Activated CD4-positive, alpha-beta T cell treated with anti-CD3 and anti-CD28 coated beads for 36 hours (primary cell): ENCODE measurements at places on chromosomes 13 and 19.
A peak's percentile ranks its signal among the peaks of the same experiment; 100 is the strongest.

GRCh38 chr19:11519138-11519537 is 9.8 kb downstream of the ECSIT start:
- no peak for DNase-seq

DNA sequence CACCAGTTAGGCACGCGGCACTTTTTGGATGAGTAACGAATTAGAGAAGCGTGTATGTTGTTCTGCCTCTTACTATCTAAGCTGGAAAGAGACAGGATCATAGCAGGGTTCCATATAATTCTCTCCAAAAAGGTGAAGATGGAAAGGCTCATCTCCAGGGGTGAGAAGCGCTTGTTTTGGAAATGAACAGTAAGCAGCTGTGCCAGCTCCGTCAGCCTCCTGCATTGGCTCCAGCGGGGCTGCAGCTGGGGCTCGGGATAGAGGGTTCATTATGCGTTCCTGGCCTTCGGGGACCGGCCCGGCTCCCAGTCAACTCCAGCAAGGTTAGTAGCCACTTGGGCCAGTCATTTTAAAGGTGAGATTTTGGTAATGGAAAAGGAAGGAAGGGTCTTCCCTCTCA is 155.5 kb downstream of the COL4A1 start:
- DNase-seq: no peak

- DNase-seq: no peak
Observed at GRCh38 chr19:4189641-4190040, 7.2 kb downstream of the ANKRD24 start.

DNA sequence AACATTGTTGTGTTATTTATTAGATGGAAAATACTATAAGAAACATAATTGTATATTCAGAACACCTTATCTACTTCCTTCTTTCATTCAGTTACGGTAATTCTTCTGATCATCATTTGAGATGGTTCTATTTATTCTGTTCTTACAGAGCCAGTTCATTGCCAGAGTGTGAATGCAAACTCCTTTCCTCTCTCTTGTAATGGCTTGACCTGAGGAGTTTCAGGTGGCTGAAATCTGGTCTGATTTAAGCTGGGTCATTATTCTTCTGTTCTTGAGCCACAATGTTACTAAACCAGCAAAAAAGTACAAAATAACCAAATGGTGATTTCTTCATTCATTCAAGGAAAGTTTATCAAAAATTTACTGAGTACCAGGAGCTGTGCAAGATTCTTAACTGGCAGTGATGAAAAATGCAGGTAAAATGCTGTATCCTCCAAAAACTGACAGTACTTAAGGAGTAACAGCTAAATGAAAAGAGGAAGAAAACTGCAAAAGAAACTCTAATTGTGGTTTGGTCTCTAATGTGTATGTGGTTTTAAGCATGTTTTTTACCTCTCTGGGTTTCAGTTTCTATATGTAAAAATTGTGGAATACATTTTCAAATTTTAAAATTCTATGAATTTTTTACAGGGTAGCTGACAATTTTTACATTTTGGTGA is 182.4 kb upstream of the UFM1 start:
- DNase-seq: no peak

DNA sequence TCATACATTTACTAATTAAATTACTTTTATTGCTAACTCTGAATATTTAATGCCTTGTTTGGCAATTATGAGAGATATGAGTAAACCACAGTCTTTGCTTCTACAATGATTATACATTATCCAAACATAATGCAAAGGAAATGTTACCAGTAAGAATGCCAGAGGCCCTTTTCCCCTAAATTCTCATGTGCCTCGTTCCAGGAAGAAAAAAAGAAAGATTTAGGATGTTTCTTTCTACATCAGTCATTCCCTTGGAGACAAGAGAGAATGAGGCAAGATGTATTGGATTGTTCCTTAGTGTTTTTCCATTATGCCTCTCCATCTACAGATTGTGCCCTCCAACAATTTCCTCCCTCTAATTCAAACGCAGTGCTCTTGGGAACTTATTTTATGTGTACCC is 50.1 kb downstream of the ITGBL1 start:
- no peak for DNase-seq

- no peak for DNase-seq
Observed at GRCh38 chr13:76474966-76475365, 411.2 kb downstream of the KCTD12 start.

DNA sequence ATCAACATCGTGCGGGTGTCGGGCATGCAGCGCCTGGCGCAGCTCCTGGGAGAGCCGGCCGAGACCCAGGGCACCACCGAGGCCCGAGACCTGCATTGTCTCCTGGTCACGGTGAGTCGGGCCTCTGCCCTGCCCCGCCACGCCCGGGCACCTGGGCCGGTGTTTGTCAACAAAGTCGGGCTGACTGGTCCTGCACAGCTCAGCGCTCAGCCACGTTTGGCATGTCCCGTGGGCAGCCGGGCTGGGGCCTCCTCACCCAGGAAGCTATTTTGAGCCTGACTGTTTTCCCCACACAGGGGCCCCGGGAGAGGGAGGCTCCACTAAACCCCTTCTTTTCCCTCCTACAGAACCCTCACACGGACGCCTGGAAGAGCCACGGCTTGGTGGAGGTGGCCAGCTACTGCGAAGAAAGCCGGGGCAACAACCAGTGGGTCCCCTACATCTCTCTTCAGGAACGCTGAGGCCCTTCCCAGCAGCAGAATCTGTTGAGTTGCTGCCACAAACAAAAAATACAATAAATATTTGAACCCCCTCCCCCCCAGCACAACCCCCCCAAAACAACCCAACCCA is 1.3 kb downstream of the GADD45B start:
- peak; percentile 55 for DNase-seq
